ENCODE measurements at places on chromosomes 13 and 19. TPM values are rescaled to one million over a fixed set of nuclear protein-coding genes. Genes with fewer than 3 reads are reported as not detected.
A peak's percentile ranks its signal among the peaks of the same experiment; 100 is the strongest.

The ZIM2 gene
- total RNA-seq: not detected

DNA sequence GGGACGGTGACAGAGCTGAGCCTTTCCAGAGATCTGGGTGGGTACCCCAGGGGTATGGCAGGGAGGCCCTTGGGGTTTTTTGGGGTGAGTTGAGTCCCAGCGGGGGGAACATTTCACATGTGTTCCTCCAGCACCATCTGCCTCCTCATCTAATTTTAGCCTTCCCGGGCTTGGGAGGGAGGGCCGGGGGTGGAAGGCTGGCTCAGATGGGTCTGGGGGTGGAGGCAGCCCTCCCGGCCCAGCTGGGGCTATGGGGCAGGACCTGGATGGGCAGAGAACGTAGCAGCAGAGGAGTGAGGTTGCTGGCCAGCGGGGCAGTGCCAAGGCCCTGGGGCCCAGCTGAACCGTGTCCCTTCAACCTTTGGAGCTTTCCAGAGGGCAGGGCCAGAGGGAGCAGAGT is 23.5 kb downstream of the ADGRL1 start:
- no peak for DNase-seq

DNA sequence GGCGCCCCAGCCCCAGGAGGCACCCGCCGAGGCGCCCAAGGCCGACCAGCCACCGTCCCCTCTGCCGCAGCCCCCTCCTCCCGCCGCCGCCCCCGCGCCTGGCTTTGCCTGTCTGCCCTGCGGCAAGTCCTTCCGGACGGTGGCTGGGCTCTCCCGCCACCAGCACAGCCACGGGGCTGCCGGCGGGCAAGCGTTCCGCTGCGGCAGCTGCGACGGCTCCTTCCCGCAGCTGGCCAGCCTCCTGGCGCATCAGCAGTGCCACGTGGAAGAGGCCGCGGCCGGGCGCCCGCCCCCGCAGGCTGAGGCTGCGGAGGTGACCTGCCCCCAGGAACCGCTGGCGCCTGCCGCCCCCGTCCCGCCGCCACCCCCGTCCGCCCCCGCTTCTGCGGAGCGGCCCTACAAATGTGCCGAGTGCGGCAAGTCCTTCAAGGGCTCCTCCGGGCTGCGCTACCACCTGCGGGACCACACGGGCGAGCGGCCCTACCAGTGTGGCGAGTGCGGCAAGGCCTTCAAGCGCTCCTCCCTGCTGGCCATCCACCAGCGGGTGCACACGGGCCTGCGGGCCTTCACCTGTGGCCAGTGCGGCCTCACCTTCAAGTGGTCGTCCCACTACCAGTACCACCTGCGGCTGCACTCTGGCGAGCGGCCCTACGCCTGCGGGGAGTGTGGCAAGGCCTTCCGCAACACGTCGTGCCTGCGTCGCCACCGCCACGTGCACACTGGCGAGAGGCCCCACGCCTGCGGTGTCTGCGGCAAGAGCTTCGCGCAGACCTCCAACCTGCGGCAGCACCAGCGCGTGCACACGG is 2.6 kb upstream of the NAT14 start:
- no peak for DNase-seq

DNA sequence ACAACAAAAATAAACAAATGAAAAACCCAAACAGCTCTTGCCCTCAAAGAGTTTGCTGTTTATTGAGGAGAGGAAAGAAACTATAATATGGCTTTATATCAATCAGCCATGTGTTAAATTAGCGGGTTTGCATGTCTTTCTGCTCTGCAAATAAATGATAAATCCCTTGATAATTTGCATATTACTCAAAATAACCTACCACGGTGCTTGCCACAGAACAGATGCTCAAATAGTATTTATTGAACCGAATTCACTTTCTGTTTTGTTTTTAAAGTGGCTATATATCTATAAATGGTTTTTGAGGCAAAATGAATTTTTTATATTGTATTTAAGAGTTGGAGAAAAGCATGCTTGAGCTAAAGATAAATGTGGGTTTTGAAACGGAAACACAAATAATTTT is 428.1 kb downstream of the ITGBL1 start:
- no peak for DNase-seq

The NAXD gene
- 34.0 TPM for total RNA-seq

GRCh38 chr13:30639671-30640070 is 22.0 kb downstream of the USPL1 start:
- peak; percentile 71 for DNase-seq

DNA sequence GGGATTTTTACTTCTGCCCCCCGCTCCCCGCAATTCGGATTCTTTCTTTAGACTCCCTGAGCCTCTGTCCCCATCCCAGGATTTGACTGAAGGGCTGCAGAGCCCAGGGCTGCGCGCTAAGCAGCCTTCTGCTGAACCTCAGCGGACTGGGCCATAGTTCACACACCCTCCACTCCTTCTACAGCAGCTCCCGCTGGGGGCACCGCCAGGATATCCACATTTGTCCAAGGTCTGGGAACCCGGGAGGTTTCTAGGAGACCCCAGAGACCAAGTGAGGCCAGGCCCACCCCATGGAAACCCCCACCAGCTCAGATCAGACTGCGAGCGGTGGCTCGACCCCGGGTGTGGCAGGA is 463.3 kb downstream of the ITGBL1 start:
- DNase-seq: no peak

GRCh38 chr13:108306860-108307259 is 37.3 kb downstream of the TNFSF13B start:
- DNase-seq: peak; percentile 6

- peak; percentile 18 for DNase-seq
Observed at GRCh38 chr13:57925250-57925649, 293.7 kb downstream of the PCDH17 start.

DNA sequence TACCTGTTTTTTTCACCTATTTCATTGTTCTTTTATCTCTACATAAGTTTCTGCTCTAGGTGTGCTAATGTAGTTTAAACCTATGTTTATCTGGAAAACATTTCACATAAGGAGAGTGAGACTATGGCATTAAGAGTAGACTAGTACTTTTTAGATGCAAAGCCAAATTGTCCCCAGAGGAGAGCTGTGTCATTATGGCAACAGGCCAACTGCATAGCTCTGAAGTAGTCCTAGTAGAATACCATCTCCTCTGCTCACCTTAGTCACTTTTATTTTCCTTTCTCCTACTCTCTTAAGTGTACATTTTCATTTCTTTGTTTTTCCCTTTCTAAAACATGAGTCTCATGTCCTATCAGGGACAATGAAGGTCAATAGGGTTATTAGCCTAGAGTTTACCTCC is 123.1 kb downstream of the ITGBL1 start:
- DNase-seq: no peak

The ZNF575 gene
- 0.26 TPM for total RNA-seq

GRCh38 chr19:40682431-40682964 is 8.0 kb downstream of the NUMBL start:
- no peak for DNase-seq

- DNase-seq: no peak
Observed at GRCh38 chr19:15976836-15977689, 28.3 kb downstream of the OR10H4 start.

The PPP1R37 gene
- total RNA-seq: 34.4 TPM

The TMEM86B gene
- 1.3 TPM for total RNA-seq

DNA sequence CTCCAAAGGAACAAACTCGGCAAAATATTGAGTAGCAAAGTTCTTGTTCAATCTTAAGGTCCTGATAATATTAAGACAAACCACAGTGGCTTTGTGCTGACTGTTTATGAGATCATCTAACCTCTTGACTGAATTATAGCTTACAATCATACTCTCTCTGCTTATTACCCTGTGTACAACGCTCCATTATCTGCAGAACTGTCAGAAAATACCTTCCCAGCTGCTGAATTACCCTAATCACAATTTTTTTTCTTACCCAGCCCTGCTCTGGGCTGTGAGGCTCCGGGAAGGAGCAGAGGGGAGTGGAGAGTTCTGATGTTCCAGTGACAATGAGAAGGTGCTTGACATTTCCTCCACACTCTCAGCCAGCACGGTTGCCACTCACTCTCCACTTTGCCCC is 64.8 kb downstream of the DCT start:
- DNase-seq: no peak

The MYH14 gene
- total RNA-seq: not detected

The IFI30 gene
- total RNA-seq: 8.8 TPM

DNA sequence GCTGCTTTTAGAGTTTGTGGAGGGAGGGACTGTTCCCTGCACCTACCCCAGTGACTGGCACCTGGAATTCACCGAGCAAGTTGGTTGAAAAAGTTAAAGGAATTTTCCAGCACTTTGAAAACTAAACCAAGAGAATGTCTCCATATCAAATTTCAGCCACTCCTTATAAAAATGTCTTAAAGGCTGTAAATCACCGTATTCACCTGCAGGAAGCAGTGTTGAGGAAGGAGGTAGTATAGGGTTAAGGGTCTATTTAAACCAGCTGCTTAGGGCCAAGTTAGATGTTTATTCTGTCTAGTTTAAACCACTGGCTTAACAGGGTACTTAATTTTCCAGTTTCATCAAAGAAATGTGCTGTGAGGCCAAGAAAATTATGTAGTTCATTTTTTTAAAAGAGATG is 3.8 kb upstream of the RAB20 start:
- DNase-seq: no peak

DNA sequence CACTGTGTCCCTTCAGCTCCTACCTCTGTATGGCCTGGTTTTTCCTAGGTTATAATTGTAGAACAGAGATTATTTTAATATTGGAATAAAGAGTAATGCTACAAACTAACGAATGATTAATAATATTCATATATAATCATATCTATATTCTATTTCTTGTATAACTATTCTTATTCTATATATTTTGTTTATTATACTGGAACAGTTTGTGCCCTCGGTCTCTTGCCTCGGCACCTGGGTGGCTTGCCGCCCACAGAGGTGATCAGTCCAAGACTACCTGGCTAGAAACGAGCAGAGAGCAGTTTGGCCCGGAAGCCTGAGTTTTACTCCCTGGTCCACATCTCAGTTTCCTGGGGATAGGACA is 3.9 kb upstream of the SLC27A1 start:
- no peak for DNase-seq

DNA sequence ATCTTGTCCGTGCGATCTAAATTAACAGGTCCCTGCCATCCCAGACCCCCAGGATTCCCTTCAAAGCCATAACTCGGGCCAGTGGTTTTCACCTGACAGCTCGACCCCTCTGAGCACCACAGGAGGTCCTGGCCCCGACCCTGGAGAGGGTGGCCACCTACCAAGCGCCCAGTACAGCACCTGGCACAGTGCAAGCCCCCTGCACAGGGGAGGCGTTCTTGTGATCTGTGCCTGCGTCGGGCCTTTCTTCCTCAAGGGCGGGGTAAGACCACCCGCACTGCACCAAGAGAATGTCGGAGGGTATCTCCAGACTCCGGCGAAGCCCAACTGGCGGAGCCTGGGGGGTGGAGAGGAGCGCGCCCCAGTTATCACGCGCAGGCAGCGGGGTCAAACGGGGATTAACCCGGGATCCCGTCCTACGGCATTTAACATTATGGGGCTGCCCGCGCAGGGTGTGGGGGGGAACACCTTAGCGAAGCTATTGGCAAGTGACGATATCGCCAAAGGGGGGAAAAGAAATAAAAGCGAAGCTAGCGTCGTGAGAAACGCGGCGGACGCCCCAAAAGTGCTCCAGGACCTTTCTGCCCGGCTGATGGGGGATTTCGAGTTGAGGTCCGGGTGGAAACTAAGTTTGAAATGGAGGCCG is 1.3 kb upstream of the HNRNPL start:
- DNase-seq: no peak

GRCh38 chr19:1206864-1207450 is 1.4 kb downstream of the STK11 start:
- DNase-seq: no peak

GRCh38 chr19:47720669-47721422 is 7.6 kb downstream of the EHD2 start:
- DNase-seq: peak; percentile 55

GRCh38 chr13:73283636-73284035 is 224.8 kb downstream of the KLF5 start:
- no peak for DNase-seq

DNA sequence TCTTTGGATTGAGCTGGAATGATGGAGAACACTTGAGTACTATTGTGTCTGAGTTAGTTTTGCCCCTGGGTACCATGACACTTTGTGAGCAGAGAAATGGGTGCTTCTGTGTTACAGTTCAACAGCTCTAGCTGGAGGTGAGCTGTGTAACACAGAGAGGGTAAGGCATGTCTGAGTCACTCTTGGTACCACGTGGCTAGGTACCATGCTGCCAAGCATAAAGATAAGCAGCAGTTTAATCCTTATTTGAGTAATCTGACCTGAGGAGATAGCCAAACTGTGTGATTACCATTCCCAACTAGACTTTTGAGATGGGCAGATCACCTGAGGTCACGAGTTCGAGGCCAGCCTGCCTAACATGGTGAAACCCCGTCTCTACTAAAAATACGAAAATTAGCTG is 122.0 kb downstream of the OLFM4 start:
- no peak for DNase-seq

DNA sequence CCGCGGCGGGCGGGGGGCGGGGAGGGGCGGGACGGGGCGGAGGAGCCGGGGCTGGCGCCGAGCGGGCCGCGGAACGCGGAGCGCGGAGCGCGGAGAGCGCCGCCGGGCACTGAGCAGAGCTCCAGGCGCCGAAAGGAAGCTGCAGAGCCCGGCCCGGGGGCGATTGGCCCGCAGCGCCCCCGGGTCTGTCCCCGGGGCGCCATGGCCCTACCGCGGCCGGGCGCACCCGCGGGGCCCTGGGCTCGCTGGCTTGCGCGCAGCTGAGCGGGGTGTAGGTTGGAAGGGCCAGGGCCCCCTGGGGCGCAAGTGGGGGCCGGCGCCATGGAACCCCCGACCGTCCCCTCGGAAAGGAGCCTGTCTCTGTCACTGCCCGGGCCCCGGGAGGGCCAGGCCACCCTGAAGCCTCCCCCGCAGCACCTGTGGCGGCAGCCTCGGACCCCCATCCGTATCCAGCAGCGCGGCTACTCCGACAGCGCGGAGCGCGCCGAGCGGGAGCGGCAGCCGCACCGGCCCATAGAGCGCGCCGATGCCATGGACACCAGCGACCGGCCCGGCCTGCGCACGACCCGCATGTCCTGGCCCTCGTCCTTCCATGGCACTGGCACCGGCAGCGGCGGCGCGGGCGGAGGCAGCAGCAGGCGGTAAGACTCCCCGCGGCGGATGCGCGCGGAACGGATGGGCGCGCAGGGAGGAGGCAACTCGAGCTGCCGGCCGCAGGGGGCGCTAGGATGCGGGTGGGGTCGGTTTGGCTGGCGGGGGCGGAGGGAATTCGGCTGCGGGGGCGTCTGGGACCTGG is at the start of gene PDE4A:
PDE4A (plus strand) TSS at position 95 of the 796 bp plus-strand sequence; CDS start at position 322, 227 bp downstream.
- DNase-seq: no peak

DNA sequence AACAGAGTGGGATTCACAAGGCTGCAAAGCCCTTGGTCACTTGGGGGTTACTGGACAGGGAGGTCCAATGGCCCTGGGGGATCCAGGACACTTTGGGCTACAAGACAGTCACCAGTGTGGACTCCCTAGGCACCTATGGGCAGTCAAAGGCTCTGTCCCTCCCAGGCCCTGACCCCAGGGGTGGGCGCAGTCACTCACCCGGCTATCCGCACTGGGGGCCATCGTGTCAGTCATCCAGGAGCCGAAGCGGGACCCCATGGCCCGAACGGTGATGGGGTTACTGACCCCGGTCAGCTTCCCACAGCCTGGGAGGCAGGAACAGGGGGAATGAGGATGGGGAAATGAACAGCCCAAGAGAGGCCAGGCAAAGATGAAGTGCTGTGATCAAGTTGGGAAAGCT is 21.5 kb downstream of the PIN1 start:
- no peak for DNase-seq

The IER2 gene
- total RNA-seq: 26.4 TPM

- DNase-seq: no peak
Observed at GRCh38 chr19:19711934-19712828, 20.7 kb downstream of the ZNF14 start.

Data from fibroblast of lung (primary cell).